NCI-H748 treated with DMSO at 0.1 percent for 48 hours (cell line): ENCODE measurements at places on chromosomes 2 and 18.

DNA sequence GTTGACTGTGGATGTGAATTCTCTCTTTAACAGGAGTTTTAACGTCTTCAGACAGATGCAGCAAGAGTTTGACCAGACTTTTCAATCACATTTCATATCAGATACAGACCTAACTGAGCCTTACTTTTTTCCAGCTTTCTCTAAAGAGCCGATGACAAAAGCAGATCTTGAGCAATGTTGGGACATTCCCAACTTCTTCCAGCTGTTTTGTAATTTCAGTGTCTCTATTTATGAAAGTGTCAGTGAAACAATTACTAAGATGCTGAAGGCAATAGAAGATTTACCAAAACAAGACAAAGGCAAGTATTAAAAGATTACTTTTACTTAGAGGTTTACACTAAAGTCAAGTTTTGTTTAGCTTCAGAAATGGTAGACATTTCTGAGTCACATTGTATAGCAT, 30.2 kb upstream of the TYMS start:
- no peak for DNase-seq

DNA sequence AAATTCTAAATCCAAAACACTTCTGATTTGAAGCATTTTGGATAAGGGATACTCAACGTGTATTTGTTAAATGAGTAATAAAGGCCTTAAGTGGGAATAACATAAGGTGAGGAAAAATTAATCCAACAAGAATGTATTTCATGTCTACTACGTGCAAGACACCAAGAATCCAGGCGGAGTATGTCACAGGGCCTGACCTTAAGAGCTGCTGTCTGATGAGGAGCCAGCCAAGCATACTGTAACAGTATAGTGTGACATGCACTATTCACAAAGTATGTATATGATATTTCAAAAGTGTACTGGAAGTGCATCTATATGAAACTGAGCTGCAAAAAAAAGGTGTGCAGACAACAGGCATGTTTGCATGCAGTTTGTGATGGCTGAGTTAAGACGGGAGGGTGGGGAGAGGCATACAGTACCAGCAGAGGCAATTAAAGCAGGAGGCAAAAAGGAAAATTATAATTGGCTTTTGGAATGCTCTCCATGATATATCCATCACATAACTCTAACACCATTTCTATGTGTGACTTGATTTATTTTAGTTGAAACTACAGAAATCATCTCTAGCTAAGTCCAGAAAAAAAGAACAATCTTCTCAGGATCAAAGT, 18.2 kb downstream of the IWS1 start:
- no peak for DNase-seq

- DNase-seq: peak; percentile 27
Measured at GRCh38 chr18:32730620-32731091, 42.2 kb downstream of the KLHL14 start.

DNA sequence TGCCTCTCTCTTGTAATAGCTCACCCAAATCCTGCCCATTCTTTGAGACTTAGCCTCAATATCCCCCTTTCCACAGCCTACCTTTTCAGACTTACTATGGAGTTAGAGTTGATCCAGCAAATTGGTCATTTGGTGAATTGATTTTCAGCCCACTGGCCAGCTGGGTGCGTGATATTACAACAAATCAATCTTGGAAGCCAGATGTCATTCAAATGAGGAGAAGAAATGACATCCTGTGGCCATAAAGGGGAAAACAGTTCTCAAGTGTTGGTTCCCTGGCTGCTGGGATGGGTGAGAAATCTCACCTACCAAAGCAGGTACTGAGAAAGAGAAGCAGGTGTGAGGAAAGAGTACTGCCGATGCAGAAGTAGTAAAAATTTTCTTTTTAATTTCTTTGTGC, 36.7 kb upstream of the FOXI3 start:
- no peak for DNase-seq

GRCh38 chr2:218858671-218859555, 692 bp upstream of the WNT6 start:
- DNase-seq: no peak

GRCh38 chr2:108986916-108987510, 2.0 kb downstream of the EDAR start:
- DNase-seq: no peak

DNA sequence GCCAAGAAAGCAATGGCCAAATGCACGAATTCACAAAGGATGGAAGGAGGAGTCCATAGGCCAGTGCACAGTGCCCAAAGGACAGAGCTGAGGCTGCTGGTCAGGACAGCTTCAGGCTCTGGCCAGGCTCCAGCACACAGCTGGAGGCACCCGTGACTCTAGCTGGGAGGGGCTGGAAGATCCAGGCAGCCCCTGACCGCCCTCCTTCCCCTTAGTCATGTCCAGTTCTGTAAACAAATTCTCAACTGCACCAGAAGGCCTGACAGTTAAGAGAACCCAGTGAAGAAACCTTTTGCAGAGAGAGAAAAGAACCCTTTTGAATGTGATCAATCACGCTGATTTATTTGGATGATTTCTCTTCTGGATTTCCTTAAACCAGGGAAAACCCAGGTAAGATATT, 7.7 kb upstream of the YWHAQ start:
- DNase-seq: no peak

- no peak for DNase-seq
Measured at GRCh38 chr2:129336276-129336675, 643.2 kb upstream of the RAB6C start.

GRCh38 chr2:107790837-107791236, 35.9 kb upstream of the RGPD4 start:
- no peak for DNase-seq

- no peak for DNase-seq
Measured at GRCh38 chr2:130756053-130756873, 923 bp downstream of the AMER3 start.

DNA sequence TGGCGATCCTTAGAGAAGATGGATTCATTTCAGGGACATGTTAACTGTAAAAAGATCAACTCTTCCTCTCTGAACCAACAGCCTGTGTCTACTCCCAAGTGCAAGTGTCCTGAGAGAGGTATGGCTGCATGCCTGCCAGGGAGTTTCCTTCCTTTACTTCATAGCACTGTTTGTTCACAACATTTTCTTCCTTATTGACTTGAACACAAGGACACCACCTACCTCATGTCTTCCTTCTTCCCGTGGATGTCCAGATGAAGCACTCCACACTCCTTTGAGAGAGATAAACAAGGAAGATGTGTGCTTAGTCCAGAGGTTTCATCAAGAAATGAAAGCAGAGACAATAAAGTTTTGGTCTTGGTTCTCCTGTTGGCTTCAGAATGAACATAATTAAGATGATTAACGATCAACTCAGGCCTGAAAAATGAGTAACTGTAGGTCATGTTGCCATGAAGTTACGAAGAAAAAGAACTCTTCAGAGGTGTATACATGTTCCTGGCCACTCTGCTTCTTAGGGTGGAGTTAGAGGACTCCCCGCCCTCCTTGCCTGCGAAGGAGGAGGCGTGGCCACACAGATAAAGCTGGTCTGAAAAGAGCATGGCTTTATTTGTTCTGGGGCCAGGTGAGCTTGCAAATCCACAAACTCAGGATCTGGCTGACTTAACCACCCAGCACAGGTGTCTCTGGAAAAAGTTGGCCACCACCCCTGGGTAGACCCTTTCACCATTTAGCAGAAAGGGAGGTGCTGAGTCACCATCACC, 155.0 kb upstream of the KCTD1 start:
- DNase-seq: no peak

GRCh38 chr2:54642677-54643430, 80.6 kb upstream of the EML6 start:
- peak; percentile 37 for DNase-seq

GRCh38 chr2:118548880-118549488, 298.5 kb downstream of the EN1 start:
- DNase-seq: no peak
